ENCODE measurements at places on chromosomes 13 and 19.

DNA sequence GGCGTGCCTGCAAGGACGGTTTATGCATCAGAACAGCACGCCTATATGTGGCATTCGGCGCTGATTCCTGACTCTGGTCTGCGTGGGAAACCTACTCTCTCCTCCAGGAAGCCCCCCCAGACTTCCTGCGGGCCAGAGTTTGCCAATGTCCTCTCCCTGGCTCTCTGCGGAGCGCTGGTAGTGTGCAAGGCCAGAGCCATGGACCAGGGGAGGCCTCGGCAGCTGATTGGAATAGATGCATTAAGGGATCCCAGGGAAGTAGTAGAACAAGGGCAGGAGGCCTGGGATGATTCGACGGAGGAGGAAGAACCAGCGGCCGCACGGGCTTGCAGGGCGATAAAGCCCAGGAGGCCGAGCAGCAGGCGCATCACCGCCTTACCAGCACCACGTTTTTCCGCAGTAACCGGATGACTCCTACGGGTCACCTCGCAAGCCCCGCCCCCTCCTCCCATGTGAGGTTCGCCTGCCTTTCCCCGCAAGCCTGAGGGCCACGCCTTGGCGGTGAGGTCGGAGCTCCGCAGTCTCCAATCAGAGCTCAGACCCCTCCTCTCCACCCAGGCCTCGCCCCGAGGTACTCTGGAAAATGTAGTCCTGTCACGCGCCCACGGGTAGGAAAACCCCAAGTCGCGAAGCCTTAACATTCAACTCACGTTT is 5.0 kb downstream of the CLEC11A start:
- DNase-seq: peak; percentile 90

DNA sequence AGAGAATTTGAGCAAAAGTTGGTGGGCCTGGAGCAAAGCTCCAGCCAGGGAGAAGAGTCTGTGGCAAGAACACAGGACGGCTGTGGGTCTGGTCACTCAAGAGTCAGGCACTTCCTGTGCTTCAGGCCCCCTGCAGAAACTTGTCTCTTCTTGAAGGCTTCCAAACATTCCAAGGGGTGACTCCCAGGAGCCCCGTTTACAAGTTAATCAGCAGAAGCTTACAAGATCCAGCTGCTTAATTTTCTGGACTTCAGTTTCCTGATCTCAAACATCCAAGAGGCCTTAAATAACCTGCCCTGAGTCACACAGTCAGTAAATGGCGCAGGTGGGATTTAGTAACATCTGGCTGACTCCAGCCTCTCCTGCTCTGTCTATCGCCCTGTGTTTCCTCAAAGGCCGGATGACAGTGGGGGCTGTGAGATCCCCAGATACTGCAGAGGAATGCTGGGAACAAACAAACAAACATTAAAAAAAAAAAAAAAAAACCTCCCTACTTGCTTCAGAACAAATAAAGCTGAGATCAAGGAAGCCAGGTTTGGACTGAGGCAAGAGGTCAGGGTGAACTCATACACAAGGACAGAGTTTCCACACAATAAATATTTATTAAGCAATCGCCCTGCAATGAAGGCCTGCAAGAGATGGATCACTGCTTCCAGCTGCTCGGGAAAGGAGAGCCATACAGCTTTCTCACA is 175.4 kb upstream of the RFC3 start:
- DNase-seq: no peak

DNA sequence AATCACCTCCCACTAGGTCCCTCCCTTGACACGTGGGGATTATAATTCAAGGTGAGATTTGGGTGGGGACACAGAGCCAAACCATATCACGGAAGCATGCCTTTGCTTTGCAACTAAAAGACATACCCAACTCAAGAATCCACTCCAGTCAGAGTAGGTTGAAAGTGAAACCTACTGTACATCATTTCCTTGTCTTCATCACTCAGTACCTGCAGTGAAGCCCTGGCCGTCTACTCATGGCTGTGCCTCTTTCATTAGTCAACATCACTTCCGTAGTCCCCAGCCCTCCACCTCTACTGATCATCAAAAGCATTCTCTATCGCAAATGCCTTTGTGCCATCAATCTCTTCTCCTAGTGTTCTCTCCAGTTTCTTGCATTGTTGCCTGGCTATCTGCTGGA is 343.1 kb upstream of the ARGLU1 start:
- no peak for DNase-seq

DNA sequence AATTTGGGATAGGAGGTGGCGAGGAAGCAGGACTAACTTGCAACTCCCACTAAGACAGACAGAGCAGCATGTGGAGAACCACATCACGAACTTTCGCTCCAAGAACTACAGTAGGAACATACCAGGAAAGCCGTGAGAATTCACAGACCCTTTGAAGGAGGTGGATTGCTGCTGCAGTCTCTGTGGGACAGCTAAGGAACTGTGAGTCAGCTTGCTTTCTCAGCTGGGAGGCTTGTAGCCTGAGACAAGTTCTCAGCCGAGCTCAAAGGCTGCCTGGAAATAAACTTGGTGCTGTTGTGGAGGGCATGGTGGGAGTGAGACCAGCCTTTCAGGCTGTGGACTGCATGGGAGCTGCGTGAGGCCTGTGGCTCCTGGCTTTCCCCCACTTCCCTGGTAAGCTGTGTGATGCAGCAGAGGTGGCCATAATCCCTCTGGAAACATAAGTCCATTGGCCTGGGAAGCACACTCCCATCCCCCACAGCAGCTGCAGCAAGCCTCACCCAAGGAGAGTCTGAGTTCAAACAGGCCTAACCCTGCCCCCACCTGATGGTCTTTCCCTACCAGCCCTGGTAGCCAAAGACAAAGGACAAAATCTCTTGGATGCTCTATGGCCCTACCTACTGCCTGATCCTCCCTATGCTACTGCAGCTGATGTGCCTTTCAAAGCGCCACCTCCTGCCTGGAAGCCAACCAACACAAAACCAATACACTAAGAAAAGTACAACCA is 441.1 kb upstream of the HTR2A start:
- no peak for DNase-seq

- no peak for DNase-seq
Observed at GRCh38 chr19:4327877-4328242, 10.8 kb downstream of the STAP2 start.

GRCh38 chr13:113539822-113540221 is 44.7 kb upstream of the TFDP1 start:
- DNase-seq: no peak
